ENCODE measurements at places on chromosomes 5 and 9.

DNA sequence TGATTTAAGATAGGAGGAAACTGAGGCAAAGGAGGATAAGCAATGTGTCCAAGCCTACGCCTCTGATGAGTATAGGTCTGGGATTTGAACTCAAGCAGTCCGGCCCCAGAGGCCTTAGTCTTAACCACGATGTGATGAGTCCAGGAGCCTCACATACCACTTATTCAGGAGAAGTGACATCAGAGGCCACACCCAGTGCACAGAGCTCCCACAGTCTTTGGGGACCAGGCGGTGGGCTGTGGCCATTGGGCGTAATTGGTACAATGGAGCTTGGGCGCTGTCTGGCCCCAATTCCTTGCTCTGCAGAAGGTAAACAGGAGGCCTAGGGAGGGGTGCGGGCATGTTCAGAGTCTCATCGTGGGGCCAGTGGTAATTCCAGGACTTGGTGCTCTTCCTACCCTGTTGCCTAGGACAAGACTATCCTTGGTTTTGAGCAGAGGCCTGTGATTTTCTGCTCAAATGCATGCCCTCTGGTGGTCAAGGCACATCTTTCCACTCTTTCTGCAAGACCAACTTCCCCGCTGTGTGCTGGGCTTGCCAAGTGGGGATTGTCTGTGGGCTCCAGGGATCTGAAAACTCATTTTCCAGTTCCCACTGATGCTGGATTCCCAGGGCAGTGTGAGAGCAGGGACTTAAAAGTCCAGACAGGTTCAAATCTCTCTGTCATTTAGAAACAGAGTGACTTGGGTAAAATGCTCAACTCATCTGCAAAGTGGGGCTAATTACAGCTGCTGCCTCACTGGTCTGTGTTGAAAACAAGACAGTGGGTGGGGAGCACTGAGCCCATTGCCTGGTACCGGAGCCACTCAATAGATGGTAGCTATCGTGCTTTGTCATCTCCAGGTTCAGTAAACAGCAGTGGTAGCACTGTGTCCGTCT is 15.8 kb downstream of the NDST1 start:
- no peak for DNase-seq

GRCh38 chr5:135999406-136000139 is 29.2 kb upstream of the TGFBI start:
- no peak for DNase-seq

- no peak for DNase-seq
Measured at GRCh38 chr5:8814105-8814504, 731.8 kb downstream of the SEMA5A start.

DNA sequence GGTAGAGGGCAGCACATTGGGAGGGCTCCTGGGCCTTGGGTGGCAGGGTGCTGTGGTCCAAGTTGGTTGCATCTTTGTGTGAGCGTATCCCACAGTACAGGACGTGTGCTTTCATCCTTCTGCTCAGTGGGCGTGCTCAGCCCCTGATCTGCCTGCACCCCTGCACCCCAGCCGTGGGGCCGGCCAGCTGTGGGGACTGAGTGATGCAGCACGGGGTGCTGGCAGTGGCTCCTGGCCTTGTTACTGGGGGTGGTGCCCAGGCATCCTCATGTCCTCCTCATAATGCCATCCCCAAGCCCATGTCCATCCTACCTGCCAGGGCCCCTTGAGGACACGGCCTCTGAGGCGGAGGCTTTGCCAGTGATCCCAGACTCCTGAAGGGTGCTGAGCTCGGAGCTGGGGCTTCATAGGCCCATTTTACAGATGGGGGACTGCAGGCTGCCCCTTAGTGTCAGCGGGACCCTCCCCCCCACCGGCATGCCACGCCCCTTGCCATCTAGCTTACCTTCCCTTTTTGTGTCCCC is 100.7 kb downstream of the PHF2 start:
- DNase-seq: no peak

GRCh38 chr5:90174236-90174635 is 235.3 kb downstream of the CETN3 start:
- no peak for DNase-seq

DNA sequence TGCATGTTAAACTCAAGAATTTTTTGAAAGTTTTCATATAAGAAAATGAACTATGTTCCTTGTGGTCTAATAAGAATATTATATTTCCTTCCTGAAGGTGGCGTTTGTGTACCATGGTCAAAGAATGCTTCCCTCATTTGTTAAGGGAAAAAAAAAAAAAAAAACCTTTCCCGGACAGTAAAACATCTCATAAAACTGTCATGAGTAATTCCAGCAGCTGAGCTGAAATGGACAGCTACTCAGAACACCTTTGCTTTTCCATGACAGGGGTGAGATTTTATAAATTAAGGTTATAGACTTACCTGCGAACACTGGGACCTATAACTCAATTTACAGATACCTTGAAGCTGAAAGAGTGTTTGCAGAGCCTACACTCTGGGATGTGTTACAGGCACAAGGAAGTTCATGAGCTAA is 113.2 kb upstream of the RANBP3L start:
- DNase-seq: no peak

DNA sequence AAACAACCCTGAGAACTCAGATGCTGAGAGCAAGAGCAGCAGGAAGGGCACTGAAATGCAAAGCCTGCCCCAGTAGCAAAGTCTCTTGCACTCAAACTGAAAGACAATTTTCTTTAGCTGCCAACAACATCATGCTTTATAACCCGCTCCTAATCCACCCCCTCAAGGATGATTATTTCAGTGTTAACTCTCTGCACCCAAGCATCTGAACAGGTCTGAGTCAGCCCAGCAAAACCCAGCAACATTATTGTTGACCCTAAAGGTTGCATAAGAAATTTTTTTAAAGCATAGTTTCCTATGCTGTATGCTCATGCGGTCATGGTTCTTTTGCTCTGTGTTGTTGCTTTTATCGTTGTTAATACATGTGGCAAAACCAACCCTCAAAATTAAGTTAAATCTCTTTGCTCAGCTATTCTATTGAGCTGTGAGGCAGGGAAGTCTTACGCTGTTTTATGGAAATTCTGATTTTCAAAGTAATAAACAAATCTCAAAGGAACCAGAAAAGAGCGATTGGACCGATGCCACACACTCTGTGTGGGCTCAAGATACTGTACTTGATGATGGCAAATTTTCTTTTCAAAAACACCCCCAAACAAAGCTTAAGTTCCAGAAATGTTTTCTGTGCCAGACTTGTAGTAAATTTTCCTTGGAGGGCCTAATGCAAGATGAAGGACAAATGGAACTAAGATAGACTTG is 440.6 kb upstream of the MPDZ start:
- no peak for DNase-seq

DNA sequence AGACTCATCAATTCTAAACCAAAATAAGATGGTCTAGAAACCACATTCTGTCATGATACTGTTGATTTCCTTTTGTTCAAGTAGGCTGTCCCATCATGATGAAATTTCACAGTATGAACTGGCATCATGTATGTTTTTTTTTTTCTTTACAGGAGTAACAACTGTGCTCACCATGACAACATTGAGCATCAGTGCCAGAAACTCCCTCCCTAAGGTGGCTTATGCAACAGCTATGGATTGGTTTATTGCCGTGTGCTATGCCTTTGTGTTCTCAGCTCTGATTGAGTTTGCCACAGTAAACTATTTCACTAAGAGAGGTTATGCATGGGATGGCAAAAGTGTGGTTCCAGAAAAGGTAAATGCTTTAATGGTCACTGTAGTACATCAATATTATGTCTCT is 47.6 kb downstream of the GABRA1 start:
- DNase-seq: no peak

GRCh38 chr9:137320555-137321384 is 18.7 kb upstream of the NRARP start:
- DNase-seq: no peak

GRCh38 chr9:79477955-79478771 is 93.6 kb upstream of the TLE4 start:
- no peak for DNase-seq

- DNase-seq: no peak
Measured at GRCh38 chr9:130438382-130438981, 6.3 kb upstream of the ASS1 start.

DNA sequence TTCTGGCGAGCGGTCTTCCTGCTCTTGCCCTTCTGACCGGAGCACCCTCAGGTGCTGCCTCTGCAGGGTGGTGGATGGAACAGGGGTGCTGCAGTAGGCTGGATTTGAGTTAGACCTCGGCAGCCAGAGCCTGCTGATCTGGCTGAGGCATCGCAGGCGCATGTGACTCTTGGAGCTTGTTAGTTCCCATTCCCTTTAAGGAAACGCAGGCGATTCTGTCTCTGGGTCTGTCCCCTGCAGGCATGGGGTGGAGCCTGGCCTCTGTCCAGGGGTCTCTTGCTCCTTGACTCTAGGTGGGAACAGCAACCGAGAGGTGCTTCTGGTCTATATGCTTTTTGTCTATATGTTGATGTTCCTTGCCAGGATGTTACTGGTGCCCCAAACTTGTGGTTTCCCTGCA is 3.1 kb downstream of the WNK2 start:
- DNase-seq: no peak

- no peak for DNase-seq
Measured at GRCh38 chr5:95283761-95284571, 928 bp downstream of the MCTP1 start.

DNA sequence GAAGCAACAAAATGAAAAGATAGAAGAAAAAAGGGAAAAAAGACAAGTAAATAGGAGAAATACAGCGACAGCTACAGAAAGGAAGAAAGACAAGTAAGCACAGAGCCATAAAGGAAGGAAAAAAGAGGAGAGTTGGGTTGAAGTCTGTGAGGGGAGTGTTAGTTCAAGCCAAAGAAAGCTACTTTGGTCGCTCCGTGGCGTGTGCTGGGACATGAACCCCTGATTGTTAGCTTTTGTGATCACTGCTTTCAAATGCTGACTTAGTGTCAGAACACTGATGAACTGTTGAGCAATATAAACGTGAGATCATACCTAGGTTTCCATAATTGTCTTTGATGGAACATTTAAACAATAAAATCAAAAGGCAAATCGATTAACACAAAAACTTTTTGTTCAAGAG is 370.1 kb downstream of the TMEM161B start:
- no peak for DNase-seq

- no peak for DNase-seq
Measured at GRCh38 chr5:141101059-141101458, 786 bp downstream of the PCDHB3 start.

- DNase-seq: no peak
Measured at GRCh38 chr5:125411744-125412560, 665.5 kb upstream of the ZNF608 start.

DNA sequence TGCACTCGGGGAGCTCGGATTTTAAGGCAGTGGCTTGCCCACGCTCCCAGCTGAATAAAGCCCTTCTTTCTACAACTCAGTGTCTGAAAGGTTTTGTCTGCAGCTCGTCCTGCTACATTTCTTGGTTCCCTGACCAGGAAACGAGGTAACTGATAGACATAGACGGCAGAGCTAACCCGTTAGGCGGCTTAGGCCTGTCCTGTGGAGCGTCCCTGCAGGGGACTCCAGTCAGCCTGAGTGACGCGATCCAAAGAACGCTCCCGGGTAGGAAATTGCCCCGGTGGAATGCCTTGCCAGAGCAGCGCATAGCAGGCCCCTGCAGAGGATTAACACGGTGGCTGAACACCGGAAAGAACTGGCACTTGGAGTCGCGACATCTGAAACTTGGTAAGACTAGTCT is 1.8 kb upstream of the SELENOP start:
- no peak for DNase-seq

DNA sequence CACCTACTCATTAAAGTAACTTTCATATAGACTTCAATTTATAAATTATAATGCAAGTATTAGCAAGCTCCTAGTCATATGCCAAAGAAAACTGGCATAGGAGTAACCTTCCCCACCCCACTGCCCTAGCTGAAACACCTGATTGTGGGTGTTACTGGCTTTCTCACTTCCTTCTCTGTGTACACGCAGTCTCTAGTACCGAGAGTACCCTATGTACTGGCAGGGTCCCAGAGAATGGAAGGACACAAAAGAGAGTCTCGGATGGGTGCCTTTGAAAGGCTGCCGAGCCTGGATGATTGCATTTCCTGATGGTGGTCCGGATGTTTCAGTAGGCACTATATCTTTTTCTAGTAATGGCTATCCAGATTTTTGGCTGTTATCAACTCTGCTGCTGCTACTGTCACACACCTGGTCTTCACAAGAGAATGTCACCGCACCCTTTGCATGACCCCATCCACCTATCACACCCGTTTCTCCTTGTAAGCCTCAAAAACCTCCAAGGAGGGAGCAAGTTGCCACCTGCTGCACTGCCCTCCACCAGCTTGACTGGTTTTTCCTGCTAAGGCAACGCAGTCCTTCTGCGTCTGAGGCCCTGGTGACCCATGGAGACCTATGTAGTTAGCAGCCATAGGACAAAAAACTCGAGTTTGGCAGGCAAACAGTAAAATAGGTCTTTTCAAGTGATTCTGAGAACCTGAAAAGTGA is 53.8 kb upstream of the CLINT1 start:
- no peak for DNase-seq

- DNase-seq: no peak
Measured at GRCh38 chr9:106962122-106962521, 99.2 kb downstream of the ZNF462 start.

All from stimulated activated CD8-positive, alpha-beta memory T cell treated with anti-CD3 and anti-CD28 coated beads, Interleukin-2, amount 100 ng/mL, for 1 hour (primary cell).